Dermis blood vessel endothelial cell (primary cell): ENCODE measurements at places on chromosomes 5 and 9.

GRCh38 chr9:129568560-129569501 is 52.1 kb downstream of the C9orf50 start:
- DNase-seq, result peak; percentile 21

DNA sequence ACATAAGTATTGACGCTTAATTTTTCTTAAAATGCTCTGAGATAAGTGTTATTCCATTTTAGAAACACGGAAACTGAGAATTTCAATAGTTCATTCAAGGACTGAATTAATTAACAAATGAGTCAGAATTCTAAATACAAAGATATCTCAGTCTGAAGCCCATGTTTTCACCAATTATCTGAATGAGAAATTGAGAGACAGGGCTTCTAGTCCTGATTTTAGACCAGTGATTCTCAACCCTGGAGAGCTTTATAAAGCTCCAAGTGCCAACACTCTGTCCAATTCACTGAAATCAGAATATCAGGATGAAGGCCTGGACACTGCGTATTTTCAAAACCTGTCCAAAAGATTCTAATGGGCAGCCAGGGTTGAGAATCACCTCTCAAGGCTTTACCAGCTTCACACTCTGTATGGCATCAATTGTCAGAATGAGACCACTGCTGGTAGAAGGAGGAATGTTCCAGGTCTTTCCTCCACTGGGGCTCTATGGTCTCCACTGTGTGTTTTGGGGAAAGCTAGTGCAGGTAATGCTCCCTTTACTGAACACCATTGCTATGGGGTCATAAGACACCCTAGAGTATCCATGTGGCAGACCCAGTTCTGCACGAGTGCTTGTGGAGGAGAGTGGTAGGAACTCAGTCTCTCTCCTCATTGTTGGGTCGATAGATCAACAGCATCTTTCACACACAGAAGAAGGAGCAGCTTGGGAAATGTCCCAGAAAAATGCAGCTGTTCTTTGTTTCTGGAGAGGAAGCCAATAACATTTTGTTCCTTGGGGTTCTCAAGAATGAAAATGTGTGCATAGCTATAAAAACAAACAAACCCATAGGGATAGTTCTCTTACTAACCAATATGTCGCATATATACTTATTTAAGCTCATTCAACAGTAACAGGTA is 99.7 kb upstream of the OSMR start:
- no peak for DNase-seq

- DNase-seq, result no peak
Measured at GRCh38 chr5:69042500-69042899, 51.3 kb upstream of the SLC30A5 start.

- DNase-seq, result no peak
Measured at GRCh38 chr5:74116984-74117383, 491.0 kb downstream of the ARHGEF28 start.

DNA sequence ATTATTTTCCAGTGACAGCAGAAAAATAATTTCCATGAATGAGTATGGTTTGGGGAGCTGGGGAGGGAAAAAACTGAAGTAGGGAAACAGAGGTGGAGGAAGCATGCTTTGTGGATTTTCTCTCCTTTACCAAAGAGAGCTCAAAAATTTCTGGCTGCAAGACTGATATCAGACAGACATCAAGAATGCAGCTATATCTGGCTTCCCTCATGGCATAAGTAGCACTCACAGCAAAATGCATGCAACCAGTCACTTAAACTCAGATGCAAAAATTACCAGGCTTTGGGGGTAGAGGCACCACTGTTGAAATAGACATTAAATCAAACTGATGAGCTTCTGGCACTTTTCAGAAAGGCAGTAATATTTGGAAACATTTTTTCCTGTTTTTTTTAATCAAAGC is 196.9 kb downstream of the TSSK1B start:
- DNase-seq, result no peak

DNA sequence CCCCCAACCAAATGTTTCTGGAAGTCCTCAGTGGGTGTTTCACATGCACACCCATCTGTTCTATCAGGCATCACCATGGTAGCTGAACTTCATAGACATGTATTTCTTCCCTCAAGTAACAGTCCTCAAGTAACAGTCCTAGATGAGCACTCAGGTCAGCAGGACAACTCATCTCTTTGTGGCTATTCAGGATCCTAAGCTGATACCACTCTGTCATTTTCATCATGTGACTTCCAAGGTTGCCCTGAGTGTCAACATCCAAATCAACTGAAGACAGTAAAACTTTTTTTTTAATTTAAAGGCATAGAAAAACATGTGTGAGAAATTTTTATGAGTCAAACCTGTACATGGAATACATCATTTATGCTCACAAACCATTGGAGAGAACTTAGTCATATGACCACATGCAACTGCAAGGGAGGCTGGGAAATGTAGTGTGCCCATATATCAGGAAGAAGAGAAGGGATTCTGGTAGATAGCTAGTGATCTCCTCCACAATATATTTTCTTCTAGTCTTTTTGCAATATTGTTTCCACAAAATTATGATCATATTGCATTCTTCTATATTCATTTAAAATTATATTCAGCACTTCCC is 64.2 kb upstream of the FST start:
- no peak for DNase-seq

DNA sequence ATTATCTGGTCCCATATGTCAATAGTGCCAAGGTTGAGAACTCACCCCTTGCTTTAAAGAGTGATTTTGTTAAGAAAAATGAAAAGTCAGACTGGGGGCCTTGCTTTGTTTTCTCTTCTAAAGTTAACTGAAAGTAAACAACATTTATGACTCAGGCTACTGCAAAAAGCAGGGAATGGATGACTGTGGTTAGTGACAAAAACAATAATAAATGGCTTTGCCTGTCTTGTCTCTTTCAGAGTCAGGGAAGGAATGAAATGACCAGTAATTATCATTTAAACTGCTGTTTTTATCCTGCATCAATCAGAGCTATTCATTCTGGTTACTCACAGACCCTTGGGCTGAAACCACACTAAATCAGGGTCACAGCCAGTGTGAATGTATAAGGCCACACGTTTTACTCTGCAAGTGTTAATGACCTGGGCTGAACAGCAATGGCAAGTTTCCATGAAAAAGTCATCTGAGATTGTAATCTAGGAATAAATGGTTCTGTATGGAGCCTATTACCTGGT is 112.2 kb downstream of the ZNF608 start:
- DNase-seq, result no peak

DNA sequence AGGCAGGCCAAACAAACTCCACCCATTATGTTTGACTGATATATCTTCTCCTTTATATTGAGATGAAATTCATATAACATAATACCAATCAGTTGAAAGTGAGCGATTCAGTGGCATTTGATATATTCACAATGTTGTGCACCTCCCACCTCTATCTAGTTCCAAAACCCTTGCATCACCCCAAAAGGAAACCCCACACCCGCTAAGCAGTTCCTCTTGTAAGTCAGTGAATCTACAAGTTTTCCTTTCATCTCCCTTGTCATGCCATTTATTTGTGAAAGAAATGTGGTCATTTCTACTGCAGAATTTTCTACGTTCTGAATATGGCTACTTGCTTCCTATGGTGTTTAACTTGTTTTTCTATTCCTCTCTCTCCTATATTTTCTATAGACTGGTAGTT is 99.4 kb upstream of the PTPN3 start:
- DNase-seq, result no peak

DNA sequence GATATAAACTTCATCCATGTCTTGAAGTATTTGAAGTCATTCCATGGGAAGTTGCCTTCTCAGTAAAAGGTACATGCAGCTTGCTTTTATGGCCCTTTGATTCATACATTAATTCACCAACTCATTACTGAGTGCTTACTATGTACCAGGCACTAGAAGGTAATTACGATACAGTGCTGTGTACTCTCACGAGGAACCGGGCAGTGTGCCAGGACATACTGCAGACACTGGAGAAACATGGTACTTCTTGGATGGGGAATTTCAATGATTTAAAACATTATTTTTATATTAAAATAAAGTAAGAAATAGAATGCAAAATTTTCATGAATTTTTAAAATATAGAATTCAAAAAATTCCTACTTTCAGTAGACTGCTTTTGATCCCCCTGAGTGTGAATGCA is 71.4 kb upstream of the WDR41 start:
- no peak for DNase-seq

GRCh38 chr9:106600955-106601560 is 261.9 kb upstream of the ZNF462 start:
- DNase-seq, result no peak

- no peak for DNase-seq
Measured at GRCh38 chr5:122701640-122702523, 73.0 kb upstream of the SNX2 start.

- DNase-seq, result no peak
Measured at GRCh38 chr5:89343666-89344065, 460.7 kb upstream of the MEF2C start.

GRCh38 chr9:105205787-105206495 is 38.5 kb upstream of the SLC44A1 start:
- no peak for DNase-seq

- DNase-seq, result no peak
Measured at GRCh38 chr5:71783891-71784290, 64.8 kb downstream of the CARTPT start.

- DNase-seq, result no peak
Measured at GRCh38 chr9:113901221-113901688, 25.1 kb downstream of the ZNF618 start.

DNA sequence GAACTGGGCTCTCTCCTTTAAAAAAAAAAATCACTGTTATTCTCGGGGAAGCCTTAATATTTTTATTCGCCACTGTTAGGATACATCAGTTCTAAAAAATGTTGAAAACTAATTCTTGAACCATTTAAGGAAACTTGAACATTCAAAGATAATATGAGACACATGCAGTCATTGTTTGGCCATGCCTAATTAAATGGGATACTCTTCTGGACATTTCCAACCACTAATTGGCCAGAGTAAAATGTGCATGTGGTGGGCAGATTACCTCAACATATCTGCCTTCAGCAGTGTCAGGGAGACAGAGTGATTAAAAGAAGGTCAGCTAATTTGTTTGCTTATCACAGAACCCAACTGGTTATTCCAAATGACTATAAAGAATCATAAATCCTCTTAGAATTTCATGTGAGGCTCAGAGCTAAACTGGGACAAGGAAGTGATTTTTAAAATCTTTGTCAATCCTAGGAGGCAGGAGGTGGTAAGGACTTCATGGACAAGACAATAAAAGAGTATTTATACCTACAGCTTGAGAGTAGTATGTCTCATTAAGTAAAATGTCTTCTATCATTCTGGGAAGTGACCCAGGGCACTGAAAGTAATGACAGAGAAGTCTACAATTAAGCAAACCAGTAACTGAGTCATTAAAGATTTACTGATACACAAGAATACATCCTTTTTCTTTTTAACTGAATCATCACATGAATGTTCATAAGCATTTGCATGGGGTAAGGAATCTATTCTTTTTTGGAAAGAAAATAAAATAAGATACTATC is 242.9 kb upstream of the TRPM3 start:
- DNase-seq, result no peak

DNA sequence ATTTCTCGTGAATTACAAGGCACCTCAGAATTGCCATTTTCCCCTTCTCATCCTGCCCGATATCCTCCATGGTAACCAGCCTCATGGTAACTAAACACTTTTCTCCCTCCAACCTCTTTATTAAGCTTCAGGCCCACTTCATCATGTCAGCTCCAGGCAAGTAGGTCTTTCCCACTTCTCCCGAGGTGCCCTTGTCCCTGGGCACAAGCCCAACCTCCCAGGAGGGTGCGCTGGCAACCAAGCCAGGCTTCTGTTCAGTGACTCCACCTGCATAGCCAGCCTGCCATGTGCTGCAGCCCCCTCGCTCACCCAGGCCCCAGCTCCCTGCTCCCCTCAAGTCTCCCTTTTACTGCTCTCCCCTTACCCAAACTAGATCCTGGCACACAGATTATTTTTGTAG is 47.4 kb upstream of the AFAP1L1 start:
- no peak for DNase-seq

DNA sequence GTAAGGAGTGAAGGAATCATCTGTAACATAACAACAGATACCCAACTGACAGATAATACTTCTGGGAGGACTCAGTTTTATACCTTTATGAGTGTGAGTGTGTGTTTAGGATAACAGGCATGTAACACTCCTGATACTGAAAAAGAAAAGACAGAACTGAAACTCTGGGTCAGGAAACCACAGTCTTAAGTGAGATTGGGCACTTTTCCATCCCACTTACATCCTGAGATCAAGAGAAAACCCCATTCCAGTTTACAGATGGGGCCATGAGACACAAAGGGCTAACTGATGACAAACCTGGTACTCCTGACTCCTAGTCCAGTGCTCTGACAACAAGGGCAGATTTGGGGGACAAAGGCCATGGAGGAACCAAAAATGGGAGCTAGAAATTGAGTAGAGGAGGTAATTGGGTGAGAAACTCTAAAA is 18.0 kb downstream of the IL5 start:
- DNase-seq, result no peak

- no peak for DNase-seq
Measured at GRCh38 chr5:61678966-61679365, 346.9 kb downstream of the ZSWIM6 start.

DNA sequence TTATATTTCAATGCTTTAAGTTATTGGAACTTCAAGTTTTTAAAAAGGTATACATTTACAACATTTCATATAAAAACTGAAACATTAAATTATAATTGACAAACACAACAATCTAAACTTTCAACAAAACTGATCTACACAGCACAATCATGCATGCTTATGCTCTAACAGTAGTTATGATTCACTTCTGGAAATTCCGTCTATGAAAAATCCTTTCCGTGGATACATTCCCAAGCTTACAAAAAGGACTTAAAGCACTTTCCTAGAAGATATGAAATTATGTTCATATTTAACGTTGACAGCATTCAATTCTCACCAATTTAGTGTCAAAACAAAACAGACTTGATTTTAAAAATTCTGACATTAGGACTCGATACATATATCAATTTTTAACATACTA is 3.7 kb downstream of the HNRNPH1 start:
- peak; percentile 49 for DNase-seq

DNA sequence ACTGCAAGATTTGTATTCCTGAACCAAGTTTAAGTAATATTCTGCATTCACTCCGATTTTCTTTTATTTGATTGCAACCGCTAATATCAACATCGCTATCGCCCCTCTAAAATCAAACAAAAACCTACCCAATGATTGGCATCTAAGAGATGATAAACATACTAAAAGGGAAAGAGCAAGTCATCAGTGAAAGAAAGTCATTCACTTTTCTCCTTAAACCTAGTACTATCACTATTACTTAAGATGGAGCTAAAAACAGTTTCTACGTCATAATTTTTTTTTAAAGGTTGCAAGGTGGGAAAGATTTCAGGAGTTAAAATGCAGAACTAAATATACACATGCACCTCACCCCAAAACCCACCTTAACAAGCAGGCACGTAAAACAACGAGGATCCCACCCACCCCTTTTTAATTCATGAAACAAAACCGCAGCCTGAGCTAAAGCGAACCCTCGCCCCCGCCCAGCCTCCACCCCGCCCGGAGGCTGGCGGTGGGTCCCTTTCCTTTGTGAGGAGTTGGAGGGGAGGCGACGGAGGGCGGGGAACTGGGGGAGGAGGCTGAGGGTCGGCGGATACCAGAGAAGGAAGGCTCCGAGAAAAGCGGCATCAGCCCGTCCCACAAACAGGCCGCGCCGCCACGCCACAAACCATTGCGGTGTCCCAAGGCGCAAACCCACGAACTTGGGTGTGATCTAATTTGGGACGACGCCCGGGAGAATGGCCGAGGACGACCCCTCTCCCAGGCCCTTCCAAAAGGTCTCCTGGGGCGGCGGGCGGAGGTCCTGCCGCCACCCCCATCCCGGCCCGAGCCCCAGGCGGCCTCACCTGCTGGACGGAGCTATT is 861 bp downstream of the UBQLN1 start:
- DNase-seq, result peak; percentile 79
